GM12864 (cell line): ENCODE measurements at places on chromosomes 1 and 21.

DNA sequence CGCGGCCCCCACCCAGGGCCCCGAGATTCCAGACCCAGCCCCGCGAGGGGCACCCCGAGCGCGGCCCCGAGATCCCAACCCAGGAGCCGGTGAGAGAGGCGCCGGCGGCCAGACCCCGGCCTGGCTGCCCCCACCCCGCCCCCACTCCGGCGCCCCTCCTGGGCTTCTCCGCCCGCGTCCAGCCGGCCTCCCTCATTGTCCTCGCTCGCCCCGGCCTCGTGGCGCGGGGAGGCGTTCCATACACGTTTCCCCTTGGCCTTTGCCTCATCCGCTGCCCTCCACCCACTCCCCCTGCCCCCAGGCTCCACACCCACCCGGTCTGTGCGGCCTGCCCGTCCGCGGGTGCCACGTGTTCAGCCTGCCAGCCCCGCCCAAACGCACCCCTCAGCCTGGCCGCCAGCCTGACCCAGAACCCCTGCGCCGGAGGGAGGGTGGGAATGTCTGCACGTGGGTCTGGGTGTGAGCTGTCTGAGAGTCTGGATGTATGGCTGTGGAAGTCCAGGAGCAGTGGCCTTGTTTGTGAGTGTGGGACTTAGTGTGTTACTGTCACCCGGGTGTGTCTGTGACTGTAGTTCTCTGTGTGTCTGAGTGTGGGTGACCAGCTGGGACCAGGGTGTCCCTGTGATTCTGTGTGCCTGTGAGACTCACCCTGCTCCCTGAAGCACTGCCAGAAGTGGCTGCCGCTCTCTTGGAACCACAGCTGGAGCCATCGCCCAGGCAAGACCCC, 681 bp downstream of the B4GALT2 start:
- DNase-seq, result no peak

DNA sequence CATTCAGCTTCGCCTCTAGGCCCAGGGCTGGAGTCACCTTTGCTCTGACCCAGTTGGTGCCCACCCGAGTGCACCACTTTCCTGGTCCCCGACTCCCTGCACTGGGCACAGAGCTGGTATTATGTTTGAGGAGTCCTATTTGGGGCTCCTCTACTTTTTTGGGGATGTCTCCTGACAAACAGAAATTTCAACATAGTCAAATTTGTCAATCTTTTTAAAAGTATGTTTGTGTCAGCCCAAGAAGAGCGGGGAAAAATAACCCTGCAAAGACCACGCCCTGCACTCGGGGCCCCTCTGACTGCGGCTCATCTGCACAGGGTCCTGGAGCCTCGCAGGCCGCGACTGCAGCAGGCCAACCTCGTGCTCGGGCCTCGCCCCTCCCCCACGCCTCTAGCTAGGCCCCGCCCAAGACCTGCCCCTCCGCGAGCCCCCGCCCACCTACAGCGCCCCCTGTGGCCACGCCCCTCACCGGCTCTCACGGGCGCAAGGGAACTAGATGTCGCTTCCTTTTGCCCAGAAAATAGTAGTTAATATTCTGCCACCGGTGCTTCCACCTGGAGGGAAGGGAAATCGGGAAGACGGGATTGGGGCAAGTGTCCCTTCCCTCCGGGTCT, 11.4 kb downstream of the FAM229A start:
- DNase-seq, result no peak

- DNase-seq, result peak; percentile 82
Observed at GRCh38 chr1:16905110-16905867, 9.5 kb downstream of the RNU1-2 start.

- DNase-seq, result no peak
Observed at GRCh38 chr1:113576271-113576670, 183.0 kb downstream of the PHTF1 start.

- no peak for DNase-seq
Observed at GRCh38 chr1:240109130-240109529, 17.4 kb downstream of the FMN2 start.

DNA sequence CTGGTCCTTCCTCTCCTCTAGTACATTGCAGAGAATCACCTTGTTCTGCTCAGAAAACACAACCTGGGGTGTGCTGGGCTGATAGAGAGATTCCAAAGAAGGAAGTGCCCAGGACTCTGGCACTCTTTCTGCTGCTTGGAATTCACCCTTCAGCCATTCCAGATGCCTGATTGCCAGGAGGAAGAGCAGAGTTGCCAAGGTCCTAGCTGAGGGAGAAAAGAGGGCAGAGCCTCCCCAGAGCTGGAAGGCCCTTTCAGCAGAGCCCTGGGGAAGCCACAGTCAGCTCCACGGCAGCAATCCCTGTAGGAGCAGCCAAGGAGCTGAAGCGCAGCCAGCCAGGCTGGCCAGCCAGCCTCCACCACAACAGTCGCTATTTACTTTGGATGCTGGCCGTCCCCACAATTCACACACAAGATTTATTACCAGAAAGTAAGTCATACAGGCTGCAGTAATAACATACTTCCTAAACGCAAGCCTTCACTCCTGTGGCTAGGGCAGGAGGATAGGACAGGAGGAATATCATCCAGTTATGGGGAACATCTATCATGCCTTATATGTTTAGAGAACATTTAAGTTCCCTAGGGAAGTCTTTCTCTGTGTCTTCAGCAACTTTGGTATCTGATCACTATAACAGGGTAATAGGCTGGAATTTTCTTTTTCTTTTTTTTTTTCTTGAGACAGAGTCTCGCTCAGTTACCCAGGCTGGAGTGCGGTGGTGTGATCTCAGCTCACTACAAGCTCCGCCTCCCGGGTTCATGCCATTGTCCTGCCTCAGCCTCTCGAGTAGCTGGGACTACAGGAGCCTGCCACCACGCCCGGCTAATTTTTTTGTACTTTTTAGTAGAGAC, 36.6 kb upstream of the SLC44A3 start:
- no peak for DNase-seq

DNA sequence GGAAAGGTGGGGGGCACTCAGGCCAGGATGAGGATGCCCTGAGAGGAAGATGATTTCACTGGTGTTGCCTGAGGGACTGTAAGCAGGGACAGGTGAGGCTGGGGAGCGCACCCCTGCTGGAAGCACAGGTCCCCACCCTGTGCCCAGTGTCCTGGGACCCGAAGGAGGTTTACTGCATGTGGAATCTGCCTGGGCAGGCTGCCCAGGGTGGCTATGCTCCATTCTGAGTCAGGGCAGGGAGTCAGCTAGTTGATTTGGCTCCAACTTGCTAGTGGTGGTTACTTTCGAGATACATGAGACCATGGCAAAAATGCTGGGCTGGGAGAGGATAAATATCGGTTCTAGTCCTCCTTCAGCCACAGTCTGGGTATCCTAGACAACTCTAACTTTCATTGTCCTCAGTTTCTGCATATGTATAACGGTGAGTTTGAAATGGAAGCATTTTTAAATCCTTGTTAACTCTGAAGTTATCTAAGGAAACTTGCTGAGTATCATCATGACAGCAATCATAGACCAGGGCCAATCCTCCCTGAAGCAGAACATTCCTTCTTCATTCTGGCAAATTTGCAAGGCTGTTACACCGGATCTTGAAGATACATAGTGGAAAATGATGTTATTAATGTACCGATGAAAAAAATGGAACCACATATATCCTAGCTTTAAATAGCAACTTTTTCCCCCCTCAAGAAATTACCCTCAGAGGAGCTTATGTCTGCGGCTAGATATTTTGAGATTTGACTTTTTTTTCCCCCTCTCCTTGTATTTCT, 7.7 kb downstream of the TLR5 start:
- DNase-seq, result no peak

- no peak for DNase-seq
Observed at GRCh38 chr1:22449636-22450035, 2.0 kb upstream of the ZBTB40 start.

DNA sequence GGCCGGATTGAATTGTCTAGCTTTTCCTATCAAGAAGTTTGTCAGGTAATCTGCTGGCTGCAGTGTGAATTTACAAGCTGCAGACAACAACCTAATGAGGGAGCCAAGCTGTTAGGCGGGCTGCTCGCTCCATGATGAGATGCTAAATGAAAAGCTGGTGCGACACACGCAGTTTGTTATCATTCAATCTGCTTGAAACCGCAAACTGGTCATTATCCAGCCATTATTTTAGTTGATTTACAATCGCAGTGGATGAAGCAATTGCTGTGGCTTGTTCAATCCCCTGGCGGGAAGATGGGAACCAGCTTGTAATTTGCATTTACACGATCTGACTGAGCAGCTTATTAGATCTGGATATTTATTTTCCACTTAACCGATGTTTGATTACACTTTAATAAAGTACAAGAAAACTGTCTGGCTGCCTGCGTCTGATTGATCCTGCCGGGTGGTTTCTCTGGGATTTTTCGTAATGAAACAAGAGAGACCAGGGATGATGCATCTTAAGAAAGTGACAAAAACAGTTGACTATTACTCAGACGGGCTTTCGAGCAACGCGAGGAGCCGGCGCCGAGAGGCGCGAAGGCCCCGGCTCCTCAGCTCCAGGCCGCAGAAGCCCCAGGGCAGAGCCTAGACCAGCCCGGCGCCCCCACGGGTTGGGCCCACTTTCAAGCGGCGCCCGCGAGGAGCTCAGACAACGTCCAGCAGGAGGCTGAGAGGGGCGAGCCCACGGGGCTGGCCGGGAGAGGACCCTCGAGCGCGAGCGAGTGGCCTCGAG, 118.0 kb upstream of the BARHL2 start:
- DNase-seq, result no peak

DNA sequence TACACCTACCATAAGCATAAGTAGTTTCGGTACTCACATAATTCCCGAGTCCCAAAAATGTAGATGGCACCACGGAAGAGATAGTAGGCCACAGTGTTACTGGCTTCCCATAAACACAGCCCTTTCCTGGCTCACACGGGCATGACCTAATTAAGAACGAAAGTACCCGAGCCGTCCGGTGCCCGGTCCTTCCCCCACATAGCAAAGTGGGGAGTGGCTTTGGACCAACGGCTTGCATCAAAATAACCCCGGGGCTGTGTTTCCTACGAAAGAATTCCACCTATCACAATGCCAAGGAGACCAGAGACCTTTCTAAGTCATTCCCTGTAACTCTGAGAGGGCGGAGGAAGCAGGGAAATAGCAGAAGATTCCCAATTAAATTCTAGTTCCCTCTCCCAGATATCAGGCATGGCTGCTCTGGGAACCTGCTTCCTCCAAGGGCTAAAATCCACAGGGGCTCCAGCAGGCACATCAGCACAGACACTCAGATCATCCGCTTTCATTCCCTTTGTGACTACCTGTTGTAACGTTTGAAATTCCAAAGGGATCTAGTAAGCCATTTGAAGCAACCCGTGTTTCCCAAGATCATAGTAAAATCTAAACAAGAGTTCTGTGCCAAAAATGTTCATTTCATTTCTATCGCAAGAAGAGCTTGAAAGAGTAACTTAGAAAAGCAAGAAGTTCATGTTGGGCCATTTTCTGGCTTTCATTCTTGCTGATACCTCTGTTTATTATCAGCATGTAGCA, at the start of gene TMPRSS3:
TMPRSS3 (minus strand) TSS at position 148 of the 747 bp plus-strand sequence. CDS start 635 bp downstream, outside the sequence.
- DNase-seq, result no peak

- no peak for DNase-seq
Observed at GRCh38 chr1:67700692-67701410, 15.8 kb downstream of the GADD45A start.

DNA sequence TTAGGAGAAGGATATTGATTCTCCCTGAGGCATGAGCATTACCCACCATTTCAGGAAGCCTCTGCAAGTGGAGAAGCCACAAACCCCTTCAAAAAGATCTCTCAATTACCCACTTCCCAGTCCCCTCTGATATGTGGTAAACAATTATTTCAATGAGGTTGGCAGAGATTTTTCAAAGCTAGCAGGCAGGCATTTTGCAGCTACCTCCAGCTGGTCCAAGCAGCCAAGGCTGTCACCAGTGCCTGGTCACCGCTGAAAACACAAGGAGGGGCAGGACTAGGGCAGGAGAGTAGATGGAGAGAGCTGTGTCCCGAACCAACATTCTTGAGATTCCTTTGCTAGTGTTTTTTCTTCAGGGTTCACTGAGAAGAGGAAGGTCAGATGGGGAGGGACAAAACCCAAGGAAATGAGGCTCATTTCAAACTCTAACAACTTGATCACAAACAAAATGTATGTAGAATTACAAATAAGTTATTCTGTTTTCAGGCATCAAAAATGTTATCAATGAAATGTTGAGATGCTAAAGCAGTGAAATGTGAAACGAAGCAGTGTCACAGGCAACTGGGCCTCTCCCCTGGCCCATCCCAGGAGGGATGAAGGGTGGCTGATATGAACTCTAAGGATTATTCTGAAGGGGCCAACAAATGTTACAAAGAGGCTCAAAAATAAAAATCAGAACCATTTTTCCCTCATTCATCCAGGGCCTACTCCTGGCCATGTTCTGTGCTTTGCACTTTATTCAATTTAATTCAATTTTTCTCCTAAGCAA, 22.3 kb downstream of the APP start:
- no peak for DNase-seq

DNA sequence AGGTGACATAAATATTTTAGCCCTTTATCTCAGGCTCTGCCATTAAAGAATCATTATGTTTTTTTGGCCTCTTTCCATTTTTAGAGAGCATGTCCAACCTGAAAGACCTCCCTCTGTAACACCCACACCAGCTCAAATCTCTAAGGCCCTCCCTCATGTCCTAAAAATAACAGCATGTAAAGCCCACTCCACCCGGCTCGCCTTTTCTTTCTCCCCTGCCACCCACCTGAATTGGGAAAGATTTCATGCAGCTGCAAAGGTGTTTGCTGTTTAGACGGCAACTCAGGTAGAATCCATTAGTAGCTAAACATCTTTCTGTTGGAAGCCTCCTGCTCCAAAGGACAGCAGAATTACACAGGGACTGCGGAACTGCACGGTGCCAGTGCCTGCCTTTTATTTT, 79.9 kb downstream of the DMRTA2 start:
- DNase-seq, result no peak

DNA sequence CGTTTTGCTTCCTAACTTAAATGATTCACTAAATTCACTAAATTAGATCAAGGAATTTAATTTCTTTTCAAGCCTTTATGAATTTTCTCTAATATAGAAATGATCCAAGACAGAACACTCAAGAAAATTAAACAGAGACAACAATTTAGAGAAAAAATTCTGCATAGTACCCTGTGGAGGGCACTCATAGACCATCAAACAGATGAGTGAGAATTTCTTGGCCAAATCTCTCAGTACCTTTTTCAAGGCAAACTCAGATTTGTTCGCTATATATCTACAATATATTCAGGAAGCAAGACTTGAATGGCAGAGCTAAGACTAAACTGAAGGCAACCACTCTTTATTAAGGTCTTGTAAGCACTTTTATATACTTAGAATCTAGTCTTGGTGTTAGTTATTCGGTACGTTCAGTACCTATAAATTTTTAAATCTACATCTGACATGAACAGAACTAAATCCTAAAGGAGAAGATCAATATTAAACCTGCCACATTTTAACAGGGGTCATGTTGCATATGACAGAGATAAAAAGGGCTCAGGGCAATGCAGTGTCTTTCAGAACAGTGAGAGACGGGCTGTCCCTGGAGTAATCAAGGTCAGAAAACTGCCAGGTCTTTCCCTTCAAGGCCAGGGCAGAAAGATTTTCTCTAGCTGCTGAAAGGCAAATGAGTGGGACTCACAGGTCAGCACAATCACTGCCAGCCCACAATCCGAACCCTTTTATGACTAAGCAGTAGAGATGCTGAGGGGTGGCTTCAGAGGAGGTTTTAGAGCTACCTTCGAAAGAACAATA, 118.8 kb upstream of the TMPRSS15 start:
- DNase-seq, result no peak
